Stimulated activated CD4-positive, alpha-beta T cell treated with anti-CD3 and anti-CD28 coated beads, Interleukin-4, amount 100 ng/mL, for 24 hours (primary cell): ENCODE measurements at places on chromosomes 5 and 9.

- DNase-seq: no peak
Observed at GRCh38 chr9:135903358-135903656, 4.0 kb downstream of the CAMSAP1 start.

DNA sequence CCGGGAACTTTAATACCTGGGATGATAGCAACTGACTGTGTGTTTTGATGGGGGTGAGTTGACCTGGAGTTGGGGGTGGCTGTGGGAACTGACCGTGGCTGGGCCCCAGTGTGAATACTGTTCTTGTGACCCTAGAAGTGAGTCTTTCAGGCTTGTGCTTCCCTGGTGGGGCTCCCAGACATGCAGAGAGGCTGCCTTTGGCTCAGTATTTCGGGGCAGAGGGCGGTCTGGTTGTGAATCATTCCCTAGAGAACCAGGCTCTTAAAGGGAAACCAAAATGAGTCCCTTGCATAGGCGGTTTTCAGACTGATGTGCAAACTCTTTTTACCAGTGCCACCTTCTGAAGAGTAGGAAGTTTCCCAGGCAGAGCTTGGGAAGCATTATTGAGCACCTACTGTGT is 132.1 kb downstream of the MACROH2A1 start:
- DNase-seq: no peak

- DNase-seq: no peak
Observed at GRCh38 chr5:178297751-178298150, 65.1 kb upstream of the PHYKPL start.

DNA sequence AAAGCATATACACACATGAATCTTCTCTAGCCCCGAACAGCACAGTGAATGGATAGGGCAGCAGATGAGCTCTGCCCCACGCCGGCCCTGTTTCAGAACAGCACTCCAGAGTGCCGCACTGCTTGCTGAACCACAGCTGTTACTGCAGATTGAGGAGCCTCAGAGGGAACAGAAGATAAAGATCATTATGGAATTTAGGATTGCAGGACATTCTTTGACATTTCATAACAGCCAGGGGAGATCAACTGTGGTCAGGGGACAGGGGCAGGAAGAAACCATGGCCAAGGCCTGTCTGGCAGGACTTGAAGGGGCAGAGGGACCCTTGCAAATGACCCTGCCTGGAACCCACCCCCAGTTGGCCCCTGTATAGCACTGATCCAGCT is 20.6 kb downstream of the IRF1 start:
- DNase-seq: no peak

- DNase-seq: no peak
Observed at GRCh38 chr5:5710471-5710870, 288.0 kb downstream of the ICE1 start.

DNA sequence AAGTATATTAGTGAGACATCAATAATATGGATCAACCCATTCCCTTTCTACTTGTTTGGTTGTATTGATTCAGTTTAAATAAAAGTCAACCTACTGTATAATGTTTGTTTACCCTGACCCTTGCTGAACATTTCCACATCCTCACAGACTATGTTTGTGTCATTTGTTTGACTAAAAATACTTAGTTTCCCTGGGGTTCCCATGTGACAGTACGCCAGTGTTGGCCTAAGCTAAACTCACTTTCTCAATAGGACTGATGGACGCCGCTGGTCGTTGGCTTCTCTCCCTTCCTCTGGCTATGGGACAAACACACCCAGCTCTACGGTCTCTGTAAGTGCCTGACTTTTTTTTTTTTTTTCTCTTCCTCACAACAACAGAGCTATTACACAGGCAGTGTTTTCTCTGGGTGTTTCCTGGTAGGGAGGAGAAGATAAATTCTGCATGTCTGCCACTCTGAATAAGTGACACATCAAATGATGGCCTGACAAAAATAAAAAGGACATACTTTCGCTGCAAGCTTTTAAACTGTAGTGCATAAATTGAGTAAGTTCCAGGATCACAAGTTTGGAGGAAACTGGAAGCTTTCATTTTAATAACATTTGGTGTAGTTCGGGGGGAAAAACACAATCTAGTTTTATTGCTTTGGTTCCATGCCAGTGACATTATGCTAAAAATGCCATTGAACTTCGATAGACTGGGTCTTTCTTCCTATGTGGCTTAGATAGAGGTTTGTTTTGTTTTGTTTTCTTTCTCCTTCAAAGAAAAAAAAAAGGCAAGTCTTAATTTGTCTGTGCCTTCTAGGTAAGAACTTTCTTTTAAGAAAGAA is 101.0 kb downstream of the CD180 start:
- DNase-seq: no peak

DNA sequence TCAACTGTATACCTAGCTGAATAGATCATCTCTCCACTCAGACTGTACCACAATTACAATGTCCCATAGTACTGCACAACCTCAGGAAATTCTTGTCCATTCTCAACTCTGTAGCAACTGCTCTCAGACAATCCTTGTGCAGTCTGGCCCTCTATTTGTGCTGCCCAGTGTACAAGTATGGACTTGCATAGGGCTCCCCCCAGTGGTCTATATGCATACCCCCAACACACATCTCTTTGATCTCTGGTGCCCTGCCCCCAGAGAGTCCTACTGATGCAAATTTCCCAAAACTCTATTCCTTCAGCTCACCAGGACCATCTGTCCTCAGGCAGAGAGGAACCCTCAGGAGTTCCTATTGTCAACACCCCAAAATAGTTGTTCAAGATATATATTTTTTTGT is 205.3 kb downstream of the SLCO4C1 start:
- no peak for DNase-seq

DNA sequence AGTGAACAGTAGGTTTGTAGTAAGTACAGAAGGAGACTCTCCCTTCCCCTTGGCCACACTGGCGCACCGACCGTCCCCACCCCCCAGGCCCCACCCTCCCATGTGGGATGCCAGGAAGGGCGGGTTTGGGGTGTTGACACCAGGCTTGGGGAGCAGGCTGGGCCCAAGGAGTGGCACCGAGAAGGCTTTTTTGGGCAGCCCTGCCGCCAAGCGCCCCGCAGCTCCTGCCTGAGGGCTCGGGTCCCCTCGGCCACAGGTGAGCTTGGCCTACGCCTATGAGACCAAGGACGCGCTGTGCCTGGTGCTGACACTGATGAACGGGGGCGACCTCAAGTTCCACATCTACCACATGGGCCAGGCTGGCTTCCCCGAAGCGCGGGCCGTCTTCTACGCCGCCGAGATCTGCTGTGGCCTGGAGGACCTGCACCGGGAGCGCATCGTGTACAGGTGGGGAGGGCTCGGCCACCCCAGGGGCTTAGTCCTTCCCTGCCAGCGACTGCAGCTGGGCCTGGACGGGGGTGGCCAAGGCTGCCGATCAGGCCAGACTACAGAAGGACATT is 7.3 kb downstream of the GRK6 start:
- DNase-seq: no peak

- DNase-seq: no peak
Observed at GRCh38 chr9:83061990-83062650, 822 bp downstream of the RASEF start.

- DNase-seq: no peak
Observed at GRCh38 chr5:28421141-28421540, 1382.8 kb upstream of the CDH9 start.

- DNase-seq: no peak
Observed at GRCh38 chr9:107872457-107873192, 383.1 kb upstream of the KLF4 start.

GRCh38 chr9:12391839-12392509 is 301.2 kb upstream of the TYRP1 start:
- no peak for DNase-seq

GRCh38 chr9:124180557-124180956 is 77.2 kb upstream of the NEK6 start:
- no peak for DNase-seq

DNA sequence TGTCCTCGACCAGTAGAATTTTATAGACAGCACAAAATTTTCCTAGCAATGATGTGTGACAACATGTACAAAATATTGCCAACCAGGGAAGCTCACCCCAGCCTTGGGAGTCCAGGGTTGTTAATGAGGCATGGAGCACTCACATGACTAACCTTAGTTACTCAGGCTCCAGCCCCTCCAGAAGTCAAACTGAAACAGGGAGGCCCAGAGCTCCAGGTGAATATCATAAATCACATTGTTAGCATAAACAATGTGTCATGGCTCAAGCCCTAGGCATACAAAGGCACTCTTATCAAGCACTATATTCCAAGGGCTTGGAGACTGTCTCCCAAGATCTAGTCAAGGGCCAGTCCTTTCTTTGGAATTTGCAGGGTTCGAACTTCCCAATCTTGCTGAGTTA is 44.4 kb downstream of the TNFAIP8 start:
- peak; percentile 49 for DNase-seq

GRCh38 chr5:150361301-150361700 is 3.8 kb downstream of the TCOF1 start:
- no peak for DNase-seq

DNA sequence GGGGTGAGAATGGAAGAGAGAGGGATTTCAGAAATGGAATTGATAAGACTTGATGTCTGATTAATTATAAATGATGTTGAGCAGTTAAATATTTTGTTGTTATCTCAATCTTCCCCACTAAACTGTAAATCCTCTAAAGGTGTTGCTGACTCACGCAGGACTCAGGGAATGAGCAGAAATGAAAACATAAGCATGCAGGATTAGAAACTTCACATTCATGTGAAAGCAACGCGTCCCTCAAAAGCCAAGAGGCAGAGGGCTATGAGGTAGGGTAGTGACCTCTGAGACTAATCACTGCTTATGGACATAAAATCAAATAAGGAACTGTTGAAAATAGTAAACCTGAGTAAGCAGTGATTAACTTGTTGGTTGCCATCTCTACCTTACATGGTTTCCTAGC is 21.1 kb downstream of the ADAMTSL1 start:
- no peak for DNase-seq

DNA sequence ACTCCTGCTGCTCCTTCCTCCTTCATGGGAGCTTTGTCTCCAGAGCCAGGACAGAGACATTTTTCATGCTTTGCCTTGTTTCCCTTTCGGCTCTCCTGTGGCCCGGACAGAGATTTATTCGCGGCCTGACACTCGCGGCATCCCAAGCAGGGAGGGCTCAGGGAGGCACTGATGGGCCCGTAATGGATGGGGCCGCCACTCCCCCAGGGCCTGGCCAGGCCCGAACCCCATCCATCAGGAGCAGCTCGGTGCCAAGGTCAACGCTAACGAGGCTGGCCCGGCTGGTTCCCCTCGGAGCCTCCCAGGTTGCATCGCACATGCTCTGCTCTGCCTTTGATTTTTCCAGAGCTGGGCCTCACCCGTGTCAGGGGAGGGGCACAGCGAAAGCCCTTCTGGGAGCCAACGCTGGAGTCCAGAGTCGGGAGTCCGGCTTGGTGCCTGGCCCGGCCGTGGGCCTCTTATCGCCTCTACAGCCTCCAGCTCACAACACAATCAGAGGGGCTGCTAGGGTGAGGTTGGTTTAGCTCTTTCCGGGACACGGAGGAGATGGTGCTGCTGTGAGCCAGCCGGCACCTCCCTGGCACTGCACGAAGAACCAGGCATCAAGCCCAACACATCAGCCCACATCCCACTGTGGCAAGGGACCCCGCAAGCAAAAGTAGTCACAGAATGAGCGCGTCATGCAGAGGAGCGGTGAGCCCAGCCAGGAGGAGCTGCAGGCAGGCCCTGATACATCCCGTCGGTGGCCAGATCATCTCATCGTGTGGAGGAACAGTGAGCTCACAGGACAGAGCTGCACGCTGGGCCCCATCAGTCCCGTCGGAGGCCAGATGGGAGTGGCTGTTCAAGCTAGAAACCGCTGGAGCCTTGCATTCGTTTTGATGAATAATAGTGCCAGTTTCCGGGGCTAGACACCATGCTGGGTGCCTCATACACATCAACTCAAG is 72.2 kb upstream of the BARHL1 start:
- DNase-seq: no peak

- peak; percentile 46 for DNase-seq
Observed at GRCh38 chr5:43110606-43111170, 10.0 kb upstream of the ZNF131 start.

DNA sequence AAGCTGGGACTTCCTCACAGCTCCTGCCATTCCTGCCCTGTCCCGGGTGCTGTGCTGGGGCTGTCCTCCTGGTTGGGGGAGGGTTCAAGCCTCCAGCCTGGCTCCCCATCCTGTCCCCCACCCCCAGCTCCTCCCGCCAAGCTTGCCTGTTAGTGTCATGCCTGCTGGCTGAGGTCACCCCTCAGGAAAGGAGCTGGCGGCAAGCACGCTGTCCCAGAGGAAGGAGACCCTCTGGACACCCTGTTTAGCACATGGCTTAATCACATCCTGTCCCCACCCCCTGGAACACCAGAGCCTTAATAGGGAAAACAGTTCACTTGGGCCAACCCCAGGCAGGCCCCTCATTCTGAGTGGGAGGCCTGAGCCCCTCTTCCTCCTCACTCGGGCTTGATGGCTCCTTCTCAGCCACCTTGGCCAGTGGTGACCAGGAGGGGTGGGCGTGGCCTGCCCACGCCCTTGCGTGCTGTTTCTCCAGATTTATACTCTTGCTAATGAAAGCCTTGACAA is 9.2 kb upstream of the PHYHD1 start:
- no peak for DNase-seq

GRCh38 chr9:116316246-116316645 is 162.7 kb downstream of the PAPPA start:
- no peak for DNase-seq

GRCh38 chr5:142881784-142882126 is 111.6 kb downstream of the ARHGAP26 start:
- no peak for DNase-seq

DNA sequence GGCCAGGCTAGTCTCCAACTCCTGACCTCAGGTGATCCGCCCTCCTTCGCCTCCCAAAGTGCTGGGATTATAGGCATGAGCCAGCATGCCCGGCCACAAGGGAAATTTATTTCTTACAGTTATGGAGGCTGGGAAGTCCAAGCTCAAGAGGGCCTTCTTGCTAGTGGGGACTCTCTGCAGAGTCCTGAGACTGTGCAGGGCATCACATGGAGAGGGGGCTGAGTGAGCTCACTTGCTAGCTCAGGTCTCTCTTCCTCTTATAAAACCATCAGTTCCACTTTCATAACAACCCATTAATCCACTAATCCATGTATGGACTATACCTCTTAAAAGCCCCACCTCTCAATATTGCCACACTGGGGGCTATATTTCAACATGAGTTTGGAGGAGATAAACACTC is 5.1 kb upstream of the SPIN1 start:
- no peak for DNase-seq

DNA sequence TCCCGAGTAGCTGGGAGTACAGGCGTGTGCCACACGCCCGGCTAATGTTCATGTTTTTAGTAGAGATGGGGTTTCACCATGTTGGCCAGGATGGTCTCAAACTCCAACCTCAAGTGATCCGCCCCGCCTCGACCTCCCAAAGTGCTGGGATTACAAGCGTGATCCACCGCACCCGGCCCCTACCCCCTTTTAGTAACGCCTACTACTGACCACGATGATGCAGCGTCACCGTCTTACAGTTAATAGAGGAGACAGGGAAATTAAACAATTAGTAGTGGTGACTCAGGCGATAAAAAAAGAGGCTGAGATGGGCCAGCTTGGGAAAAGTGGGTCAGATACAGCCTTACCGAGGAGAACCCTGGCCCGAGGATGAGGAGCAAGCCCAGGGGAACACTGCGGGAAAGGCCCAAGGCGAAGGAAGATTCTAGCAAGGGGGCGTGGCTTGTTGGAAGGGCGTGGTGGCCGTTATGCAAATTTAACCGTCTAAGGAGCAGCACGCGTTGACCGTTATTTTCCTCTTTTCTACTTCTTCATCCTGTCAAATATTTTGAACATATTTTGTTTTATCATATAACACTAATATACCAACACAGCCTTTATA is 1.6 kb upstream of the SETX start:
- no peak for DNase-seq

GRCh38 chr5:1052076-1052475 is 43.5 kb downstream of the NKD2 start:
- DNase-seq: no peak
